HFF-Myc (cell line): ENCODE measurements at places on chromosomes 16 and 17.

DNA sequence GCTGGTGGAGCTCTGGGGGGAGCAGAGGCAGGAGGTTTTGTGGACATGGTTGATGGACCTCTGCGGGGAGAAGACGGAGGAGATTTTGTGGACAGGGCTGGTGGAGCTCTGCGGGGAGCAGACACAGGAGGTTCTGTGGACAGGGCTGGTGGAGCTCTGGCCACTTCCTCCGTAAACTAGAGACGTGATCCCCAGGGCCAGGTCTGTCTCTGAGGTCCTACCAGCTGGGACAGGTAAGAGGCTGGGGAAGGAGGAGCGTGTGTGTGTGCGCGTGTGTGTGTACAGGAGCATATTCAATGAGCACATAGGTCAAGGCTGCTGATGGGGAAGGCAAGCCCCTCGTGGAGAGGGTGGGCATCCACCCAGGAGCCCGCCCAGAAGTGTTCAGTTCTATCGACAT, 20.6 kb downstream of the RPH3AL start:
- no peak for DNase-seq

GRCh38 chr16:82016964-82017363, 5.7 kb upstream of the SDR42E1 start:
- no peak for DNase-seq

DNA sequence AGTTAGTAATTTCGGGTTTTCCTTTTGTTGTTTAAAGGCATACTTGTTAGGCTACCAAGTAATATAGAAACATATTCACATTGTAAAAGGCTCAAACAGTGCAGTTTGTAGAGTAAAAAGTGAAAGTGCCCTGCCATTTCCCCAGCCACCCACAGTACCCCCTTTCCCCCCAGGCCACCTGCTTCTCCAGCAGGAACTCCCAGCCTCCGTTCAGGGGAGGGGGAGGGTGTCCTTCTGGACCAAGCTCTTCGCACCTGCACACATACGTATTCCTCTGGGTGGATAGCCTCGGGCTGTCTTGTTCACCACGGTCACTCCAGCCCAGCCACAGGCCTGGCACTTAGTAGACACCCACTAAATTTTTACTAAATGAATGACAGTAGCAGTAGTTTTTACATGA, 144.5 kb downstream of the CLEC16A start:
- no peak for DNase-seq

DNA sequence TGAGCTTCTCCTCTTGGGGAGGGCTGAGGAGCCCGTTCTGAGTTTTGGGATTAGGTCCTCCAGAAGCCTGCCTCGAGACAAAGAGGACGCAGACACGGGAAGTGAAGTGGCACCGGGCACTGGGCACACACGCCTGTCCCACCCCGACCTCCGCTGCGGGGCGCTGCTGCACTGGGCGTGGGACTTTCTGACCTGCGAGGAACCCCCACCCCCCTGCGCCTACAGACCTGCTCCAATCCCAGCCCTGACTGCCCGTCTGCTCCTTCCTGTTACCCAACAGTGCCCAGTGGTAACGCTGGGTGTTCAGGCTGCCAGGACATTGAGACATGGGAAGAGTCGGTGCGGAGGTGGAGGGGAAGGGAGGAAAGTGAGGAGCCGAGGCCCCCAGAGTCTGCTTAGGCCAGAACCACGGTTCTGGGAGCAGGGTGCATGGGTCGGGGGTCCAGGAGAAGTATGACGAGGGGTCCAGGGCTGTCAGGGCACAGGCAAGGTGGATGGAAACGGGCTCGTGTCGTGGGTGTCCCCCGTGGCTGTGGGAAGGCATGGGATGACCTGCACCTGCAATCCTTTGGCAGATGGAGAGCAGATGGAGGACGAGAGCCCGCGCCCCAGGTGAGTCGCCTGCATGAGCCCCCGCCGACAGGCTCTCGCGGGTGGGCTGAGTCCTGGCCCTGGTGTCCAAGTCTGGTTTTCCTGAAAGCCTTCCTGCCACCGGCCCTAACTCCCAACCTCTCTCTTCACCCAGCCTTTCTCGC, 112.0 kb upstream of the CREBBP start:
- DNase-seq: no peak

- no peak for DNase-seq
Measured at GRCh38 chr17:15516150-15516549, 47.1 kb downstream of the TVP23C start.

- DNase-seq: no peak
Measured at GRCh38 chr16:67216612-67217490, 10.1 kb upstream of the TMEM208 start.

DNA sequence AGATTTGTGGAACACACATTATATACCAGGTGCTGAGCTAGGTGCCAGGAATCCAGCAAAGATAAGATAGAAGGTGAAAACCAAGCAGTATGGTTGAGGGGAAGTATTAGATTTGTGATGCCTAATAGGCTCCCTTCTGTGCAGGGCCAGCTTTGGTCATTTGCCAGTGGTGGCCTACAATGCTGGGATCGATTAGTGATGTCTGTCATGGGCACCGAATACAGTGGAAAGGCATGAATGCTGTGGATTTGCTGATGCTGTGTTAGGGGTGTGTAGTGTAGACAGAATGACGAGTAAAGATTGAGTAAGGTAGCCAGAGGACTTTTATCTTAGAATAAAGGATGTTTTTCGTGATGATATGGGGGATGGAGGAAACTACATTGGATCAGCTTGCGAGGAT, 48.9 kb downstream of the SNX29 start:
- DNase-seq: no peak

DNA sequence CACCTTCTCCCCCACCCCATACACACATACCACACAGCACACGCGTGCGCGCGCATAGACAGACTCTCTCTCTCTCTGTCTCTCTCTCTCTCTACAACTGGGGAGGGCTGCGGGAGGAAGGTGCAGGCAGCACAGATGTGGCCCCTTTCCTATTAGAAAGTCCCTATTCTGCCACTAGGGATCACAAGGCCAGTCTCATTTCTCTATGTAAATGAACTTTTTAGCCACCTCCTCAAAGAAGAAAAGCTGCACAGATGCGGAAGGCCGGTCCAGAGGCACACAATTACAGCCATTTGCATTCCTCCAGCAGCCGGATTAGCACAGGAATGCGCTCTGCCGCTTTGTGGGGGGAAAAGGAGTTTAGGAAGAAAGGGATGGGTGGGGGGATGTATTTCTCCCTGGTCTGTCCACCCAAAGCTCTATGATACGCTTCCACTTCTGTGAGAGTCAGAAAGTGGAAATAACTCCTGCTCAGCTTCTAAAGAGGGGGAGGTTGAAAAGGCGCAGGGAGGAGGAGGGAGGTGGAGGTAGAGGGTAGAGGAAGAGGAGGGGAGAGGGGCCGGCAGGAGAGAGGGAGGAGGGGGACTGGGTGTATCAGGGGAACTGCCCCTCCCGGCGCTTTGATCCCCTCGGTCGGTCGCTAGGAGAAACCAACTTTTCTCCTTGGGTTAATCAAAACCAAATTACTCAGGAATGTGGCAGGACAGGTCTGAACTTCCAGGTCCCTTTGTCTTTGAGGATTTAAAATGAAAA, 11.7 kb downstream of the ZFHX3 start:
- no peak for DNase-seq
